Articular chondrocyte of knee joint (primary cell): ENCODE measurements at places on chromosomes 3 and 15. TPM values are rescaled to one million over a fixed set of nuclear protein-coding genes. Genes with fewer than 3 reads are reported as not detected.

Gene NOX5
- total RNA-seq: 0.22 and 0.26 TPM in 2 replicates

Gene GNAT1
- total RNA-seq: not detected in 2 replicates

Gene GOLGA8G
- 0.11 TPM in 1 of 2 replicates, not detected in the other for total RNA-seq

Gene CLCN2
- 3.1 and 4.6 TPM in 2 replicates for total RNA-seq

Gene ITIH1
- not detected in 2 replicates for total RNA-seq

Gene PAQR9
- under 0.01 TPM in 1 of 2 replicates, not detected in the other for total RNA-seq

Gene AEN
- total RNA-seq: 25.3 and 33.7 TPM in 2 replicates

Gene GABRR3
- total RNA-seq: not detected in 2 replicates

Gene PPP1R14D
- total RNA-seq: not detected in 2 replicates

Gene XCR1
- not detected in 2 replicates for total RNA-seq

Gene KNL1
- 15.5 and 23.8 TPM in 2 replicates for total RNA-seq

Gene LTK
- total RNA-seq: 0.11 and 0.13 TPM in 2 replicates

Gene CAPN3
- total RNA-seq: 1.8 and 1.9 TPM in 2 replicates

Gene CSTA
- total RNA-seq: 0.65 and 3.1 TPM in 2 replicates

Gene SCAANT1
- not detected in 2 replicates for total RNA-seq

Gene SERPINI2
- not detected in 2 replicates for total RNA-seq

Gene PLCH1
- total RNA-seq: not detected in 2 replicates

Gene MCTP2
- 27.0 and 28.1 TPM in 2 replicates for total RNA-seq

Gene ADIPOQ
- total RNA-seq: under 0.01 TPM in 1 of 2 replicates, not detected in the other

Gene GREM1
- total RNA-seq: 39.1 and 224 TPM in 2 replicates

Gene GASK1A
- total RNA-seq: 0.78 and 1.3 TPM in 2 replicates

Gene MIX23
- 28.0 and 29.2 TPM in 2 replicates for total RNA-seq

Gene ANKRD63
- total RNA-seq: not detected in 2 replicates

Gene MAP1A
- total RNA-seq: 124 and 126 TPM in 2 replicates

Gene EAF2
- total RNA-seq: 0.97 and 1.0 TPM in 2 replicates

Gene FANCD2OS
- not detected in 2 replicates for total RNA-seq

Gene PRKCI
- 54.6 and 65.1 TPM in 2 replicates for total RNA-seq

Gene ZKSCAN7
- total RNA-seq: 6.1 and 9.0 TPM in 2 replicates

Gene TSPAN3
- 324 and 371 TPM in 2 replicates for total RNA-seq

Gene SLC15A2
- 0.13 and 0.97 TPM in 2 replicates for total RNA-seq

Gene ASB14
- total RNA-seq: under 0.01 and 0.11 TPM in 2 replicates

Gene C3orf22
- total RNA-seq: not detected in 2 replicates
